Right lung (tissue), 10 donors: ENCODE measurements at places on chromosomes 7 and 10.

DNA sequence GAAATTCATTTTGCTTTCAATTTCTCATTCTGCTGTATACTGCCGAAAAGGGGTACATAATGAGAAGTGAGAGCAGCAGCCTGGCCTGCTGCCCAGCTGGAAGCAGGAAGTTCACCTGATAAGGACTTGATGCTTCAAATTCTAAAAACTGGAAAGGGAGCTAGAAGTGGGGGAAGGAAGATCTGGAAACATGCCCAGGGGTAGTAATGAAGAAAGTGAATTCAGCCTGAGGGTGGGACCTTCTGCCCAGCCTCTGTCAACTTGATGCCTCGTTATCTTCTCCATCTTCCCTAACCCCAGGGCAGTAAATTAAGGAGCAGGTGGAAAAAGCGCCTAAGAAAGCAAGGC is 69.4 kb downstream of the ARMH3 start:
- peak; percentile 40 for DNase-seq

- DNase-seq, result peak; percentile 29
Observed at GRCh38 chr7:115087437-115087836, 165.5 kb downstream of the MDFIC start.

GRCh38 chr10:24821986-24822385 is 98.3 kb upstream of the ARHGAP21 start:
- DNase-seq, result no peak

GRCh38 chr7:68783684-68784083 is 814.6 kb upstream of the AUTS2 start:
- no peak for DNase-seq

- no peak for DNase-seq
Observed at GRCh38 chr7:135152442-135152841, 4.6 kb downstream of the TMEM140 start.
